ENCODE measurements at places on chromosomes 6 and 20.

DNA sequence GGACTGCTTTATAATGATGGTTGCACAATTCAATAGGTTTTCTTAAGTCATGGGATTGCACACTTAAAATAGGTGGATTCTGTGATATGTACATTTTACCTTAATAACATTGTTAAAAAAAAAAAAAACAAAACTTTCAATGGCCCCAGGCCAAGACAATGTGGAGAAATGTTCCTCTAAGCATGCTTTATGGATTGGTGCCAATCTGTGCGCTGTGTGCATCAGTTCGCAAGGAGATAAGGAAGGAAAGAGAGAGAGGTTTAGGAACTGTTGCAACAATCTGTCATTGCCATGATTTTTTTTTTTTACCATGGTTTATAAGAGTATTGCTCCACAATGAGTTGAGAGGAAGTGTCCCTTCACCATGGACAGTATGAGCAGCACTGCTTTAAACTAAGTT lies 399.6 kb downstream of the PTPRT start:
- no peak for DNase-seq

GRCh38 chr20:58392286-58392685 lies 3.3 kb downstream of the VAPB start:
- no peak for DNase-seq

DNA sequence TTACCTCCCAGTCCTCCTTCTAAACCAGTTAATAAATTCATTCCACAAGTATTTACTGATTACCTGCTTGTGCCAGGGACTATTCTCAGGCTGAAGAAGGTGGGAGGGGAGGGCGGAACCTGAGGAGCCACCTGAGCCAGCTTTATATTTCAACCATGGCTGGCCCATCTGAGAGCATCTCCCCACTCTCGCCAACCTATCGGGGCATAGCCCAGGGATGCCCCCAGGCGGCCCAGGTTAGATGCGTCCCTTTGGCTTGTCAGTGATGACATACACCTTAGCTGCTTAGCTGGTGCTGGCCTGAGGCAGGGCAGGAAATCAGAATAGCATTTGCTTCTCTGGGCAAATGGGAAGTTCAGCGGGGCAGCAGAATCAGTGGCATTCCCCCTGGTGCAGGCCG lies 4.9 kb upstream of the AAR2 start:
- DNase-seq = no peak

DNA sequence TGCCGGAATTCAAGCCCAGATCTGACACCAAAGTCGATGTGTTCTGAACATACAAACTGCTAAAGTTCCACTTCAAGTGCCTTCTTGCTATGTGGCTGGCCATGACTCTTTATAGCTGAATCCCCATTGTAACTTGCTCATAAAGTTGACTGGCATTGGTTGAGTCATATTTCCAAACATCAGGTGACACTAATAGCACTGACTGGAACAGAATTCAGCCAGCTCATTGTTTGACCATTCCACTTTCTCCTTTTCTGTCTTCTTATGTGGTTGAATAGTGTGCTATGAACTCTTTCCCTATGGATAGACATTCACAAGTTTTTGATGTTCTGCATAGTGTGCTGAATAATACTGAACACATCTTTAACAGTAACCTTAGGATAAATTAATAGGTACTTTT lies 266.2 kb upstream of the ZFP64 start:
- no peak for DNase-seq

- DNase-seq = no peak
Observed at GRCh38 chr20:51204794-51205193, 181.9 kb upstream of the KCNG1 start.

DNA sequence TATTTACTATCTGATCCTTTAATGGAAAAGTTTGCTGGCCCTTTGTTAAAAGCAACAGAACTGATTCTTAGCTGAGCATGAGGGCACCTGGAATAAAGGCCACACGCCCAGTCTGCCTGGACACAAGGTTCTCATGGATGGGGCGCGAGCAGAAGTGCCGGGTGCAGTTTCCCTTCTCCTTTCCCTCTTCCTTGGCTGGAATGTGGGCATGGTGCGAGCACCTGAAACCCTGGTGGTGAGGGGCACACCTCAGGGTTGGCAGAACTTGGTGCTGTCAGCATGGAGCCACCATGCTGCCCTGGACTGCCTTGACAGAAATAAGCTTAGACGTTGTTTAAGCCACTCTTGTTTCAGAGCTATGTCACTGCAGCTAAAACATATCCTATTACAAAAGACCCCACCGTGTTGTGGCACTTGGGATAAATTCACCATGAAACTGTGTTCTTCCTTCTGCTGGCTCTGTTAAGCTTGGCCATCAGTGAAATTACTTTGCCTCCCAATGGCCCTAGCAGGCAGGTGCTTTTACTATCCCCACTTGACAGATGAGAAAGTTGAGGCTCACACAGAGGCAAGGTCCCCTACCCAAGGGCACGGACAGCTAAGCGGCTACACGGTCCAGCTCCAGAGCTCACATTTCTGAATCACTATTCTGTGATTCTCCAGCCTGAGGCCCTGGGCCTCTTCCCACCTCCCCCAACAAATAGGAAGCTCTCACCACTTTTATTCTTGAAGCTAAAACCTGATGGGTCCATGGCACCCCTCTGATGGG lies 115.9 kb downstream of the PREX1 start:
- no peak for DNase-seq

- no peak for DNase-seq
Observed at GRCh38 chr20:44495802-44496481, 20.3 kb downstream of the TTPAL start.

DNA sequence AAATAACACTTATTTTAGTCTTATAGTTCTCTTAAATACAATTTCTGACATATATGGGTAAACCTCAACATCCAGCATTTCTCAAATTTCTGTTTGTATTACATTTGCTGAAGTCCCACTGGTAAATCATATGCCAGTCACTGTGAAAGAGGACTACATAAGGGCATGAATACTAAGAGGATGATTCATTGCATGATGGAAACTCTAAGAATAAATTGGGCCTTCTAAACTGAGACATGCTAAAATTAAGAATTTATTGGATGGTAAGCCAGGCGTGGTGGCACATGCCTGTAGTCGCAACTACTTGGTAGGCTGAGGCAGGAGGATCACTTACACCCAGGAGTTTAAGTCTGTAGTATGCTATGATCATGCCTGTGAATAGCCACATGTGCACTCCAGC lies 12.1 kb downstream of the DEFB123 start:
- DNase-seq = no peak

DNA sequence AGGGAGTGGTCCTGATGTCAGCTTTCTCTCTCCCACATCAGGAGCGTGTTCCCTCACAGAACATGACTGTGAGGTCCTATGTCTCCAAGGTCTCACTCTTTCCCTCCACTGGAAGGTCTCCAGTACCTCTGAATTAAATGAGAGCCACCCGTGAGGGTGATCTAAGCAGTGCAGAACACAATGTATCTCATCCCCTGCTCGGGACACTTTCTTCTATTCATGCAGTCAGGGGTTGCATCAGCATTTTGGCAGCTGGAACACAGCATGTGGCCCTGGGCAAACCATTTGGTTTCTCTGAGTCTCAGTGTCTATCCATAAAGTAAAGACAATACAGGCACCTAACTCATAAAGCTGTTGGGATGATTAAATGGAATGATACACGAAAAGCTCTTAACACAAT lies 34.2 kb downstream of the MAFB start:
- no peak for DNase-seq

GRCh38 chr6:95128947-95129346 lies 448.4 kb upstream of the MANEA start:
- DNase-seq = no peak

DNA sequence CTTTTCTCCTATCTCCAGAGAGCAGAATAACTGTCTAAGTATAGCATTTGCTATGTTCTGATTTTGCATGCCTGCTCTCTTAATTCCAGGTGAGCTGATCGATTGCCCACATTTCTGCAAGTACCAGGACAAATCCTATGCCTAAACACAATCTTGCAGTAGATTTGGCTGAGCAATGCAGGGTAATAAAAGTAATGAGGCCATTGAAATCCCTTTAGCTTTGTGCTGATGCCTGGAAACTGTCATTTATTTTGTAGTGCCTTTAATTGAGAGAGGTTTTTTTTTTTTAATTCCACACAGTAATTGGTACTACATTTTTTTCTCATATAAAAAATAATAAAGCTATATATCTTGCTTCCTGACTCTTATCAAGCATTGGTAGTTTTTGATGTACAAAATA lies 252.3 kb downstream of the NKAIN2 start:
- no peak for DNase-seq

- DNase-seq = no peak
Observed at GRCh38 chr20:57411406-57412283, 20.4 kb downstream of the RBM38 start.

DNA sequence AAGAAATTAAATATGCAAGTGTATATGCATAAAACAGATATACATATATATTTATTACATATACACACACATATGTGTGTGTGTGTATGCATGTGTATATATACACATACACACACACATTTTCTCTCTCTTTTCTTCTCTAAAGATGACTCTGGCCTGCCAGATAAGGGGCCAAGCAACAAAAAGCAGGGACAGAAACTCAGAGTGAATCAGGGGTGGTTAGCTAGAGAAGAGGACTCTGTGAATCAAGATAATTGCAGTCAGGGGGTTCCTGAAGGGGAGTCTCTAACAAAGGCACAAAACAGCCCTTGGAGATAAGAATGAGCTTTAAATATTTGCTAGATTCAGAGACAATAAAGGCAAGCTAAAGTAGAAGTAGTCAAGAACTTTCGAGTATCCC lies 650.5 kb downstream of the UTRN start:
- no peak for DNase-seq

DNA sequence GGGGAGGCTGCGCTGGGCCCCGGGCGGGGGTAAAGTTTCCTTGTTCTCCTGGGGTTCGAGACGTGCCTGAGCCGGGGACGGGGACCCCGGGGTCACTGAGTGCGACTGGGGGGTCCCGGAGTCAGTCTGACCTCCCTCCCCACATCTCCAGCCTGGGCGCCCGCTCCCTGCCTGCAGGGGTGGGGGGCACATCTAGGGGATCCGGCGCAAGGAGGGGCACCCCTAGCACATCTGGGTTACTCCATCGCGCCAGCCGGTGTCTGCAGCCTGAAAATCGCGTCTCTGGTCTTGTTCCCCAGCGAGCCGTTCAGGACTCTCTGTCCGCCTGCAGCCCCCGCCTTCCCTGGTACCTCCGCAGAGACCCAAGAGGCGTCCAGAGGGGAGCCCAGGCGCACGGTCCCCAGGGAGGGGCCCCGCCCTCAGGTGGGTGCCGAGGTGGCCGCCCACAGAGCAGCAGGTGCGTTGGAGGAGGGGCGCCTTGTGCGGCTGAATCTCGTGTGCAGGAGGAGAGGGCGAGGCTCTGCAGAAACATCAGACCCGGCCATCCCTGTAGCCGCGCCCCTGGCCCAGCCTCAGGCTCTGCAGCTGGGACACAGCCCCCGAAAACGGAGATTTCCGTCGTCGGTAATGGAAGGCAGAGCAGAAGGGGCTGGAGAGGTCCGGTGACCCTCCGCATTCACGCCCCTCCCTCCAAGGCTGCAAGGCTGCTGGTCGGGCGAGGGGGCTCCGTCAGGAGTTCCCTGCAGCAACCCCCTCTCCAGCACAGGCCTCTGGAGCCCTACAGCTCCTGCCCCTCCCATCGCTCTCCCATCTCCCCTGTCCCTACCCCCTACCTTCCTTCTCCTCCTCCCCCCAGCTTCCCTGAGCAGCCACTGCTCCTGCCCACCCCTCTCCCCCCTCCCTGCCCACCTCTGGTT lies 628 bp upstream of the CHRNA4 start:
- no peak for DNase-seq

GRCh38 chr20:57157106-57157691 lies 109.2 kb downstream of the BMP7 start:
- peak; percentile 53 for DNase-seq

GRCh38 chr6:30129265-30130178 lies 6.4 kb upstream of the TRIM40 start:
- DNase-seq = no peak

- DNase-seq = no peak
Observed at GRCh38 chr6:73579389-73579788, 58.6 kb upstream of the EEF1A1 start.

DNA sequence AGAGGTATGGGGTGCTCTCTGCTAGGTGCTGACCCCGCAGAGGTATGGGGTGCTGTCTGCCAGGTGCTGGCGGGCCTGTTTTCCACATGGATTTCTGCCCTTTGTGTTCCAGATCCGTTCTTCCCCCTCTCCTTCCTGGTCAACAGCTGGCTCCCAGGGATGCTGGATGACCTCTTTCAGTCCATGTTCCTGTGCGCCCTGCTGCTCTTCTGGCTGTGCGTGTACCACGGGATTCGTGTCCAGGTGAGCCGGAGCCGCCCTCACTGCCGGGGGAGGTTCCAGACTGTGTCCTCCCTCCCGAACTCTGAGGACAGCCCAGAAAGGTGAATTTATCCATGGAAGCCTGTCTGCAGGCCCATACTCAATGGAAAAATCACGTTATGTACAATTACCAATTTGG lies 36.3 kb downstream of the DYNLT1 start:
- no peak for DNase-seq

DNA sequence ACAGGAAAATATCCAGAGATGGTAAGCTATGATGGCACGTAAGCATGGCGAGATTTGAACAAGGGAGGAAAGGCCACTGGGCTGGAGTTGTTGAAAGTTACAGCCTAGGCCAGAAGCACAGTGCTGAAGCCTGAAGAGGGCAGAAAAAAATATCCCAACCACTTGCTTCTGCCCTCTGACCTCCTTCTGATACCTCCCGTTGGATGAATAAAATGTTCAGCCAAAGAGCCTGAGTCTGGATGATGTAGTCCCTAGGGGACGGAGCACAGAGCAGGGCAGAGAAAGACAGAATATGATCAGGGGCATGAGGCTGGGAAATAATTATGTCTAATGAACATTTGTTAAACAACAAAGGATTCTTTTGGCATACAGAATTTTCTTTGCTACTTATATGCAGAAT lies 19.7 kb downstream of the KLHL31 start:
- DNase-seq = no peak

GRCh38 chr20:12414446-12415274 lies 497.0 kb downstream of the BTBD3 start:
- peak; percentile 74 for DNase-seq

- peak; percentile 52 for DNase-seq
Observed at GRCh38 chr6:17986656-17987446, 584 bp downstream of the KIF13A start.

GRCh38 chr6:49202924-49203536 lies 260.0 kb downstream of the MMUT start:
- no peak for DNase-seq

DNA sequence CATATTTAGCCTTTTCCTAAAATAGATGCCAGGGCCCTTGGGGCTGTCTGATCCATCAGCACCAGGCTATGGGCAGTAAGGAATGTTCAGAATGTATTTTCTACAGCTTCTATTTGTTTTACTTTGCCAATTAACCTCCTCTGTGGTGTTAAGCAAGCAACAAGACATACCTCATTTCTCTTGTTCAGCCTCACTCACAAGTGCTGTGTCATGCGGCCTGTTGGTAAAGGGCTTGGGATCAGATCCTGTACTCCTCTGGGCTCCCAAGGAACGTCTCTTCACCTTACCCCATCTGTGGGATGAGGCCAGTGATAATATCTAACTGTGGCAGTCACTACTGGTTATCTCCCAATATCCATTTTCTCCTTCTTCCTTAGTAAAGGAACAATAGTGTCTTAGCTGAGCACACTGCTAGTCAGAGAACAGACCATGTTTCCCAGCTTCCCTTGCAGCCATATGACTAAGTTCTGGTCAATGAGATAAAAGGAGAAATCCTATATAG lies 7.0 kb upstream of the DSTN start:
- DNase-seq = no peak

GRCh38 chr6:134979142-134979541 lies 29.2 kb upstream of the ALDH8A1 start:
- no peak for DNase-seq

All from SK-N-DZ (cell line).